ENCODE measurements at places on chromosomes 1 and 21.
A peak's percentile ranks its signal among the peaks of the same experiment; 100 is the strongest.

DNA sequence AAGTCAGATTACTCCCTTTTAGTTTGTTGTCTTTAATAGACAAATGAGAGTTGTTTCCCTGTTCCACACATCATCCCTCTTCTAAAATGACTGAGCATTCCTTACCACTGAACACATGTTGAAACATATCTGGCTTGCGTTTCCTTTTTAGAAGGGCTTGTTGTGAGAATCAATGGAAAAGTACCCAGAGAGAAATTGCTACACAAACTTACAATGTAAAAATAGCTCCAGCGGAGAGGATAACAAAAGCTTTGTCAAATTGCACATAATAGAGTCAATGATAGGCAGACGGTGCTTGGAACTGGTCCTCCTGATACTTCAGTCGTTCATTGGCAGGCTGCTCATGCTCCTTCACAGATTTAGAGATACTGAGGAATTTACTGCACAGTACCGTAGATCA, 123.9 kb downstream of the CYYR1 start:
- no peak for DNase-seq

DNA sequence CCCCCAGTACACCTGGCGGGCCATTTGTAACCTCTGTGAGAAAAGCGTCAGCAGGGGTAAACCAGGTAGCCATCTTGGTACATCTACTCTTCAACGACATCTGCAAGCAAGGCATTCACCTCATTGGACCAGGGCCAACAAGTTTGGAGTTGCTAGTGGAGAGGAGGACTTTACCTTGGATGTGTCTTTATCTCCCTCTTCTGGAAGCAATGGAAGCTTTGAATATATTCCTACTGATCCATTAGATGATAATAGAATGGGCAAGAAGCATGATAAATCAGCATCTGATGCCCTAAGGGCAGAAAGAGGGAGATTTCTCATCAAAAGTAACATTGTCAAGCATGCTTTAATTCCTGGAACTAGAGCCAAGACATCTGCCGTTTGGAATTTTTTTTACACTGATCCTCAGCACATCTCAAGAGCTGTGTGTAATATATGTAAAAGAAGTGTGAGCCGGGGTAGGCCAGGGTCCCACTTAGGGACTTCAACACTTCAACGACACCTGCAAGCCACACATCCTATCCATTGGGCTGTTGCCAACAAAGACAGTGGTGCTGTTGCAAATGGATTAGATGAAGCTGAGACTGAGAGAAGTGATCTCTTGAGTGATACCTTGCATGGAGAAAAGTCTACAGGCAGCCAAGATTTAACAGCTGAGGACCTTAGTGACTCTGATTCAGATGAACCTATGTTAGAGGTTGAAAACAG, 2.7 kb downstream of the ZBED6 start:
- no peak for DNase-seq

- no peak for DNase-seq
Observed at GRCh38 chr1:41330588-41331545, 30.4 kb upstream of the FOXO6 start.

GRCh38 chr21:27036736-27037301, 69.9 kb upstream of the ADAMTS5 start:
- DNase-seq, result no peak

DNA sequence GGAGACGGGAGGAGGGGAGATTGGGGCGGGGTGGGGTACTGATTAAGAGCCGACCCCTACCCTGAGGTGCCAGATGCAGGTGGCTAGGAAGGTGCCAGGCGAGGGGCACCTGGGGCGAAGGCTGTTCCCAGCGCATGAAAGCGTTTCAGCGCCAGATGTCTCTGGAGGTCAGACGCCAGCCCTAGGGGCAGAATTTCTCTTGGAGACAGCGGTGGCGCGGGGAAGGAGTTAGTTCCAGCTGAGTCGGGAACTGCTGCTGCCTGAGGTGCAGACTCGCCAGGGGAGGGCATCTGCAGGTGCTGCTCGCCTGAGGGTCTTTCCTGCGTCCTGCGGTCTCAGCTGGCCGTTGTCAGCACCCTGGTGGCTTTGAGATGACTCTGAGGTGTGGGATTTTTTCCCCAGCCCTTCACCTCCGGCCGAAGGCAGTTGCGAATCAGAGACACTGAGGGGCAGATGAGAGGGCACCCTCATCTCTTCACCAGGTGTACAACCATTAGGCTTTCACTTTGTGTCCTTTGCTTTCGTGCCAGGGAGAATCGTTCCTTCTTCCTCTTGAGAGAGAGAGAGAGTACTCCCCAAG, 539 bp downstream of the CGN start:
- DNase-seq, result peak; percentile 38

DNA sequence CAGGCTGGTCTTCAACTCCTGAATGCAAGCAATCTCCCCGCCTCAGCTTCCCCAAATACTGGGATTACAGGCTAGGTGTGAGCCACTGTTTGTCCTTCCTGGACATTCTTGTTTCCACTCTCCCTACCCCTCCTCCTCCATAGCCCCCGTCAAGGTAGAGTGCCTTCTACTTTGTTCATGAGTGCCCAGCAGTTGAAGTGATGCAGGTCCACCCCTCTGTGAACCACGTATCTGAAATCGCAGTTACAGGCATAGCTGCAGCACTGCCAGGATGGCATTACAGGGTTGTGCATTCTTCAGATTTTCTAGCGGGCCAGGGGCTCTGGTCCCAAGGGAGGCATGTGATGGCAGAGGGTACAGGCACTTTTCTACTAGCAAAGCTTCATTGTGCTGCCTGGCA, 7.4 kb upstream of the TLR5 start:
- no peak for DNase-seq

GRCh38 chr1:90510143-90510542, 207.0 kb downstream of the BARHL2 start:
- DNase-seq, result no peak

DNA sequence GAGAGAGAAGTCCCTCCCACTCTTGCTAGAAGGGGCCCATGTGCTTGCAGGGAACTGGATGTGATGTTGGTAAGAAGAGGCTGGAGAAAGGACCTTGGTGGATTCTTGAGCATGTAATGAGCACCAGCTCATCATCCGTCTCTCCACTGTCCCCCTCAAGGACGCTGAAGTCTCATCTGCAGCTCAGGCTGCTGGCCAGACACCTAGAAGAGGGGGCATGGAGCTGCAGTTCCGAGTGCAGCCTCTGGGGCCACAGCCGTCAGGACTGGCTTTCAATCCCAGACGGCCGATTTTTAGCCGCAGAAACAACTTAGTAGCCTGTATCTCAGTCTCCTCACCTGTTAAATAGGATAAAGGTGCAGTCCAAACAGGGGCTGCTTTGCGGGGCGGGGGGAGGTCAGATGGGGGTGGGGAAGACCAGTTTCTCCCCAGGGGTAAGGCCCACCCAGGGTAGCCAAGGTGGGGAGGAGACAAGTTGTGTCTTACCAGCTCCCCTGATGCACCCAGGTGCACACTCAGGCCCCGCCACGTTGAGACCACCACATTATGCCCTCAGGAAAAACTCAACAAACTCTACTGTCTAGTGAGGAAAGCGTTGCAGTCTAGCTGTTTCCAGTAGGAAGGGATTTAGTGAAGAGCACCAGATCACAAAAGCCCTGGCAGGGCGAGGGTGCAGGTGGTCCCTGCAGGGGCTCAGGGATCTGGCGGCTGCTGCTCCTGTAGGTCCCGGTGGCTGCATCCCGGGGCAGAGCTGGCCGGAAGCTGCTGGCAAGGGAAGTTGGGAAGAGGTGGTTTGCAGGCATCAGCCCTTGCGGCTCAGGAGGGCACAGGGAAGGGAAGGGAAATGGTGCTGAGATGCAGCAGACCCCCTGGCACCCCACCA, 29.5 kb downstream of the LDLRAP1 start:
- no peak for DNase-seq

- DNase-seq, result no peak
Observed at GRCh38 chr21:37245151-37245550, 22.0 kb downstream of the VPS26C start.

DNA sequence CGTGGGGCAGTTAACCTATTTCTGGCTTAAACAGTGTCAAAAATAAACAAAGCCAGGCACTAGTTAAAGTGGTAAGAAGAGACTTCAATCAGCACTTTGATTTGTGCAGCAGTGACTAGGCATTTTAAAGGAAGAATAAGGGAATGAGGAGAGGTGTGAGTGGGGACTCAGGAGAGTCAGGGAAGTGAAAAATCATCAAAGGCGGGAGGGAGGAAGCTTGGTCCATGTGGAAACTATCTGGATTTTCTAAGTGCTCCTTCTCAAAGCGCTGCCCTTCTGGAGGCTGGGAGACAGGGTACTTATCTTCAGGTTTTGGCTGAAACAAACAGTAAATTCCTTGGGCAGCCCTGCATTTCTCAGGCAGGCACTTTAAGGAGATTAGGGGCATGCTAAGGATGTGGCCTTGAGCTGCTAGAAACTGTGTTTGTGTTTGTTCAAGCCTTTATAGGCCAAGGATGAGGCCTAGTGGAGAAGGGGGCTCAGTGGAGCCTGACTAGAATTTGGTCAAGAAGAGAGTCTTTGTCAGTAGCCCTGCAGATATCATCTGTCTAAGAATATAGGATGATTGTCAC, 486.5 kb downstream of the SIPA1L2 start:
- no peak for DNase-seq

- DNase-seq, result no peak
Observed at GRCh38 chr1:45834689-45835088, 31.3 kb downstream of the MAST2 start.

DNA sequence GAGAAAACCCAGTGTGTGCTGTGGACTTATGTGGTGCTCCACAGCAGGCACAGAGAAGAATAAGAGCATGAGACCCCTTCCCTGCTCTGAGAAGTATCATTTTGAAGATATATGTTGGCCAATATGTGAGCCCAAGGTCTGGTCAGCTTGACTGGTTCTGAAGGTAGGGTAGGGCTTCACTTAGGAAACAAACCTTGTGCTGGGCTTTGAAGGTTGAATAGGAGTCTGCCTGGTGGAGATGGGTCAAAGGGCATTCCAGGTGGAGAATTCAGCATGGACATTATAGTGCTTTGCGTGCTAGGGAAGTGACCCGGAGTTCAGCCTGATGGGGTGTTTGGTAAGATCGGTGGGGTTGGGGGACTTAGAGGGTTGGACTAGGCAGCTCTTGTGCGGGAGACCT, 99.1 kb downstream of the EPHB2 start:
- no peak for DNase-seq

GRCh38 chr1:161511018-161511755, 5.9 kb downstream of the FCGR2A start:
- no peak for DNase-seq

DNA sequence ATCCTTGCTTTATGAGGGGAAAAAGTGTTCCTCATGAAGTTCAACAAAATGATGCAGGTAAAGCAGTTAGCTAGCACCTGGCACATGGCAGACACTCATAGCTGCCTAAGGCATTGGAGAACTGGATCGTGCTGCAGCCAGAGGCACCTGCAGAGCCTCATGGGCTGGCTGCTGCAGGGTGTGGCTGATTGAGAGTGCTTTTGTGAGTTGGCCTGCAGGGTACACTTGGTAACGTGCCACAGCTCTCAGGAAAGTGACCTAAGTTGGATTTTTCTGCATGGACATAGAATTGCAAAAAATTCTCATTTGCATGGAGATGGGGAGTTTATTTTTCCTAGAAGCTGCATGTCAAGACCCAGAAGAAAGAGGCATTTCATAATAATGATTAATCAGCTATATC, 31.6 kb upstream of the IL20 start:
- DNase-seq, result no peak

- peak; percentile 57 for DNase-seq
Observed at GRCh38 chr1:67559222-67559700, 125.7 kb upstream of the GADD45A start.

DNA sequence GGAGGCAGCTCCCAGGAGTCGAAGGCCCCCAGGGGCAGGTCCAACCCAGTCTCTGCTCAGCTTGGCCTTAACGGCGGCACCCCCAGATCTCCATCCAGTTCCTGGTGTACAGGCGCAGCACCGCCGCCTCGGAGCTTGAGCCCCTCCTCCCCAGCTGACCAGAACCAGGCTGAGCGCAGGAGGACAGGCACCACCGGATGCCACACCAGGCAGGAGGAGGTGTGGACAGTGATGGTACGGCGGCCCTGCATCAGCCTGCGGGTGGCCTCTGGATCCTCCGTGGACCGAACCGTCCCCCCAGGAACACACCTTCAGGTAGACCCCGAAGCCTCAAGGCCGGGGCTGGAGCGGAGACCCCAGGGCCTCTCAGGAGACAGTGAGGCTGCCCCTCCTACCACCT, 16.4 kb downstream of the SLC66A1 start:
- no peak for DNase-seq

- no peak for DNase-seq
Observed at GRCh38 chr1:30586671-30587070, 136.7 kb downstream of the MATN1 start.

DNA sequence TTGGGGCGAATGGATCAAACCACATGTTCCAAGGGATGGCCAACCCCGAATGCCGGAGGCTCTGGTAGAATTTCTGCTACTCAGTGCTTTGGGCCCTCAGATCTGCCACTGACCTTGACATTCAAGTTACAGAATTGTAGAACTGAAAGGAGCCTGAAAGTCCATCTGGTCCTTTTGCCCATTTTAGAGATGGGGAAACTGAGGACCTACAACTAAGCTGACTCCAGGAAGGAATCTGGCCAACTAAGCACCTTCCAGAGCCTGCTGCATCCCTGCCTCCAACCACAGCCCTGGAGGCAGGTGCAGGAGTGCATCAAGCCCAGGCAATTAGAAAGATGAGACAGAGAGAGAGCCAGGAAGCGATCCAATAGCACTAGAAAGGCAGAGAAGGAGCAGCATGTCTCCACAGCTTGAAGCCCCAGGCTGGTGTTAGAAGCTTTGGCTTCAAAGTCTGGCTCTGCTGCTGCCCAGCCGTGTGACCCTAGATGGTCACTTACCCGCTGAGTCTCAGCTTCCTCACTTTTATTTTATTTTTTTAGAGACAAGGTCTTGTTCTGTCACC, 1.3 kb upstream of the CTRC start:
- no peak for DNase-seq

DNA sequence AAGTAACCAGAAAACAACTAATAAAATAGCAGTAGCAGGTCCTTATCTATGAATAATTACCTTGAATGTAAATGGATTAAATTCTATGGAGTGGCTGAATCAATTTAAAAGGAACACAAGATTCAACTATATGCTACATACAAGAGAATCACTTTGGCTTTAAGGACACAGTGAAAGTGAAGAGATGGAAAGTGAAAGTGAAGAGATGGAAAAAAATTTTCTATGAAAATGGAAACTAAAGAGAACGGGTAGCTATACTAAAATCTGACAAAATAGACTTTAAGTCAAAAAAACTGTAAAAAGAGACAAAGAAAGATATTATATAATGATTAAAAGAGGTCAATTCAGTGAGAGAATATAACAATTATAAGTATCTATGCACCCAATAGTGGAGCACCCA, 54.7 kb downstream of the C1orf185 start:
- DNase-seq, result no peak

DNA sequence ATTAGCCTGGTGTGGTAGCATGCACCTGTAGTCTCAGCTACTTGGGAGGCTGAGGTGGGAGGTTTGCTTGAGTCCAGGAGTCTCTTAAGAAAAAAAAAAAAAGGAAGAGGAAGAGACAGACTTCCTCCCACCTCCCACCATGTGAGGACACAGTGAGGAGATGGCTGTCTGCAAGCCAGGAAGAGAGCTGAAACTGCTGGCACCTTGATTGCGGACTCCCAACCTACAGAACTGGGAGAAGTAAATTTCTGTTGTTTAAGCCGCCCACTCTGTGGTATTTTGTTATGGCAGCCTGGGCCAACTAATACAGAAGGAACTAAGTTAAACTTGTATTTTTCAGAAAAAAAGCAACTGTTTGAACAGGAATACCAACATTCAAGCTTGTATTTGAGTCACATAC, 21.7 kb downstream of the DOP1B start:
- DNase-seq, result no peak
